Activated naive CD4-positive, alpha-beta T cell treated with anti-CD3 and anti-CD28 coated beads, Interleukin-2, amount 50 U/mL, for 16 hours (primary cell): ENCODE measurements at places on chromosomes 4 and X.

DNA sequence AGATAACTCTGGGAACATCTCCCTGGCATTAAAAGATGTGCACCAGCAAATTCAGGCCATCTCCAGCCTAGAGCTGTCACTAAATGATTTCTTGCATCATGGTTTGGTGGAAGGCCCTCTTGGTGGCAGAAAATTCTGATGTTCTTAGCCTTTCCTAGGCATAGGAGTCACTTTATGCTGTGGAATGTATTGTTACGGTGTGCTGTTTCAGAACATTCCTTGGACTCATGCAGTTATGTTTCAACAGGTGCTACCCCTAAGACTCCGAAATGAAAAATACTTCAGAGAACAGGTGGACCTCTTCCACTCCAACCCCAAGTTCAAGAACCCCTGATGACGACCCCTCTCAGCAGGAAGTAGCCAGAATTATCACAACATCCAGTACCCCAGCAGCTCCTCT is 20.3 kb upstream of the PAPSS1 start:
- DNase-seq = no peak

GRCh38 chr4:183599690-183600089 is 59.3 kb downstream of the RWDD4 start:
- no peak for DNase-seq

GRCh38 chr4:2285613-2286381 is 23.9 kb upstream of the MXD4 start:
- peak; percentile 8 for DNase-seq

DNA sequence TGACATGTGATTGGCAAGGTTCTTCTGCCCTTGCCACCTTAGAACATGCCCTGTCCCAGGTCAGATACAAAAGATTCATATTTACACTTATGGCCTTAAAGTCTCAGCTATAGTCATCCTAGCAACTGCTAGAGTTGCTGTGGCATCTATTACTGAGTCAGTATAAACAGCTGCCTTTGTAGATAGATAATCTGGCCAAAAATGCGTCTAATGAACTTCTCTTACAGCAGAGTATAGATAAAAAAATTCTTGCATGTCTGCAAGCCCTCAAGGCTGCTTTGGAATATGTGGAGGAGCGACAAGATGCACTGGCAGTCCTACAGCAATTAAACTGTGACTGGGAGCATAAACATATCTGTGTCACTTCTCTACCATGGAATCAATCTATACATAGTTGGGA is 1209.7 kb upstream of the PABPC4L start:
- DNase-seq = no peak

DNA sequence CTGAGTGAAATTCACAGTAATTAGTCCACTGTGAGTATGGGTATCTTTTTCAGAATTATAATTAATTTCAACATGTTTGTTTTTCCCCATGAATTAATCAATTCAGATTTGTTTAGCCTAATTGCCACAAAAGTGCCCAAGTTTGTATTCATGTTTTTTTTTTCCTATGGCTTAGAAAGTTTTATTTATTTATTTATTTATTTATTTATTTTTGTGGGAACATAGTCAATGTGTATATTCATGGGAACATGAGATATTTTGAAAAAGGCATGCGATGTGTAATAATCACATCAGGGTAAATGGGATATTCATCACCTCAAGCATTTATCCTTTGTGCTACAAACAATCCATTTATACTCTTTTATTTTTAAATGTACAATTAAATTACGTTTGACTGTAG is 475.3 kb downstream of the ADGRL3 start:
- no peak for DNase-seq

GRCh38 chr4:172410363-172410762 is 597.2 kb downstream of the GALNTL6 start:
- DNase-seq = no peak

DNA sequence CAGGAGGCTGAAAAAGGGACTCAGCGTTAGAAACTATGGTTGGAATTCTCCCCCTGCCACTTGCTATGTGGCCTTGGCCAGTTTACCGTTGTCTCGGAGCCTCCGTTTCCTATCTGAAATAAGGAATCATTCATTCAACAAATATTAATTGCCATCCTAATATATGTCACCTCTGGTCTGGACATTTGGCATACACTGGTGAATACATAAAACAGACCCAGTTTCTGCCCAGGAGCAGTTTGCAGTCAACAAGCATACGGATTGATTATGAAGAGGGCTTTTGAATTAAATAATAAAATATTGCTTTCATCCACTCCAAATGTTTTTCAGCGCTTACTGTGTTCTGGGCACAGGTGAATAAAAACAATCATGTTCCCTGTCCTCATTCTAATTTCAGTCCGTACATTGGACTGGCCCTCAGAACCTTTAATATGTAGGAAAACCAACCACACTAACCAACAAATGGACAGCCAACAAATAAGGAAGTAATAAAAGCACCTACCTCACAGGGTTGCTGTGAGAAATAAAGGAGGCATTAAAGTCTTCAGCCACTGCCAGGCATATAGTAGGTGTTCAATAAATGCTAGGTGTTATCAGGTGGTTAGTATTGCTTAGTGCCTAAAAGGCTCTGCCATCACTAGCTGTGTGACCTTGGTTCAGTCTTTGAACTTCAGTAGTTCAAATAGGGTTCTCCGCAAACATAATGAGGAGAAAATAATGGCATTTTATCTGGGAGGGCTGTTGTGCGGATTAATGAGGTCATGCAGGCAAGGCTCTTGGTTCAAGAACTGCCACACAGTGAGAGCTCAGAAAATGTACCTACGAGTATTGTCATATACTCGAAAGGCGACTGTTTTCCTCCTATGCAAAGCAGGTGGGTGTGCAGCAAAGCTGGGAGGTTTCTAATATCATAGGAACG is 7.3 kb upstream of the GSX2 start:
- no peak for DNase-seq

- DNase-seq = no peak
These were observed 818.5 kb downstream of the FAM133A start for GRCh38 chrX:94492541-94492940.

DNA sequence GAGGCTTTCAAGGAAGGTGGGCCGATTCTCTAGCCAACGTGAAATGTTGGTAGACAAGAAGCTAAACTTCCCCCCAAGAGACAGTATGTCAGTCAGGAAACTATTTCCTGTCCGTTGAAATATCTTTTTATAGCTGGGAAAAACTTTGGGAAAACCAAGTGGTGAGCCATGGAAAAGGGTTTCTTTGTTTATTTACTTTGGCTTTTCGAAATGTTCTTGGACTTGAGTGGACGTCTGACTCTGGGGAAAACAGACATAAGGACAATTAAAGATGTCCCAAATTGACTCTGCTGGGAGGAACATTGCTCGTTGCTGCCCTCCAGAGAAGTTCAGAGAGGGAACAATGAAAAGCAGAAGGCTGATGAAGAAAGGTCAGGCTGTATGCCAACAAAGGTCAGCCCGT is 295.4 kb downstream of the RAPGEF2 start:
- no peak for DNase-seq

GRCh38 chr4:183936574-183937345 is 31.7 kb downstream of the STOX2 start:
- DNase-seq = no peak

DNA sequence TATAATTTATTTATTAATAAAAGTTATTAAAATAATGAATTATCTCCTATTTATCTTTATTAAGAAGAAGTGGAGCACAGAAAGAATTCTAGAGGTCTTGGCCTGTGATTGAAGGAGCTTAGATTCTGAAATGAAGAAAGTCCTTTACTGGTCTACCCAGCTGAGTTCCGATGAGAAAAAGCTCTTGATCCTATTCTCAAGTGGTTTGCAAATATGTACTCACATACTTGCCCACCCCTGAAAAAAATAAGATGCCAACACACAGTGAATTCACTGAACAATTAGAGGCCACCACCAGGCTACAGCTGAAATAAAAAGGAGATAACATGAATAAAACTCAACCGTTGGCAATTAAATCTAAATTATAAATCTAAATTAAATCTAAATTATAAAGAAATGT is 253.4 kb downstream of the MAPK10 start:
- no peak for DNase-seq

DNA sequence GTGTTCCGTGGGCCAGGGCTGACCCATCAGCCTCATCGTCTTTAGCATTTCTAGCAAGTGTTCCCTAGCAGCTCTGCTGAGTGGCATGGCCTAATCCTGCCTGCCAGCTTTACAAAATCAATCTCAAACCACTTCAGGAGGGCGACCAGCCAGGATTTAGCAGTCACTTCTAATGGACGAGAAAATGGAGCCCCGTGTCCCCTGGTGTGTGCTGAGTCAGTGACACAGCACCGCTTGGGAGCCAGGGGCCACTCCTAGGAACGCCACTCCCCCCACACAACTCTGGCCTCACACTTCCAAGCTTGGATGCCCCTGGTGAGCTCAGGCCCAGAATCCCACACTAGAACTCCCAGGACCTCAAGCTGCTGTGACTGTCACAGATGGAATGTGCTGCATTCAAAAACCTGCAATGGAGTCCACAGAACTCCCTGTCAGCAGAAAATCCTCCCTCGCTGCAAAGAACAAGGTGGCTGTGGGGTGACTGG is 311.2 kb upstream of the GATB start:
- no peak for DNase-seq
